Heart left ventricle (tissue), 16 donors: ENCODE measurements at places on chromosomes 1 and 21. TPM values are rescaled to one million over a fixed set of nuclear protein-coding genes. Genes with fewer than 3 reads are reported as not detected.

- DNase-seq = peak; percentile 19
These were observed 65.5 kb upstream of the CR1L start for GRCh38 chr1:207579436-207579799.

DNA sequence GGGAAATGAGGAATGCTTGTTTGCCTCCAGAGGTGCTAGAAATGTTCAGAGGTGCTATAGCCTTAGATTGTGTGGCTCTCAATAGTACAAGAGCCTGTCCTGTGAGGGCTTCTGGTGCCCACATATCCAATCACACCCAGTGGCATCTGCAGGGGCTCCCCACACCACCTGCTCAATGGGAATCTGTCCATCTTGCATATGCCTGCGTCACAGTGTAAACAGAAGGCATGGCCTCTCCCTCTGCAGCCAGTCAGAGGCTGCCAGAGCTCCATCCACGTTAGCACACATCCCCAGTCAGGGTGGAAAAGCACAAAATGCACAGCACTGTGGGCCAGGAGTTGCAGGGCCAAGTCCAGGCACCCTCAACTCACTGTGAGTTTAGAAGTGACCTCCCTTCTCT is 113.6 kb upstream of the GRIK3 start:
- DNase-seq = no peak

DNA sequence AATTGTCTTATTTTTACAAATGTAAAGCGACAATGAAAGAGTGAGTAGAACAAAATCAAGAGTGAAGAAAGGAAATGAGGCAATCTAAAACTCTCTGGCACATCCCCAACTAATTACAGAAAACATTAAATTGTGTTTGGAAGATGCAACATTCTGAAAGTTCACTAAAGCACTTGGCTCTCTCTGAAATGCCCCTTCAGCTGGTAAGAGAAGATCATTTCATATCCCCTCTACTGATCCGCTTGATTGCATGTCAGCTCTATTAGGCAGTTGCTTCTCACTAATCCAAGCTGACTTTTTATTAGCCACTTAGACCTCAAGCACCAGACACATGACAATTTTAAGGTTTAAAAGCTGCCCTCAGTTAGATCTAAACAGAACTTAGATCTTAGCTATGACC is 262.8 kb upstream of the PRMT6 start:
- no peak for DNase-seq

- no peak for DNase-seq
These were observed 23.8 kb downstream of the EPHA10 start for GRCh38 chr1:37741130-37741529.

DNA sequence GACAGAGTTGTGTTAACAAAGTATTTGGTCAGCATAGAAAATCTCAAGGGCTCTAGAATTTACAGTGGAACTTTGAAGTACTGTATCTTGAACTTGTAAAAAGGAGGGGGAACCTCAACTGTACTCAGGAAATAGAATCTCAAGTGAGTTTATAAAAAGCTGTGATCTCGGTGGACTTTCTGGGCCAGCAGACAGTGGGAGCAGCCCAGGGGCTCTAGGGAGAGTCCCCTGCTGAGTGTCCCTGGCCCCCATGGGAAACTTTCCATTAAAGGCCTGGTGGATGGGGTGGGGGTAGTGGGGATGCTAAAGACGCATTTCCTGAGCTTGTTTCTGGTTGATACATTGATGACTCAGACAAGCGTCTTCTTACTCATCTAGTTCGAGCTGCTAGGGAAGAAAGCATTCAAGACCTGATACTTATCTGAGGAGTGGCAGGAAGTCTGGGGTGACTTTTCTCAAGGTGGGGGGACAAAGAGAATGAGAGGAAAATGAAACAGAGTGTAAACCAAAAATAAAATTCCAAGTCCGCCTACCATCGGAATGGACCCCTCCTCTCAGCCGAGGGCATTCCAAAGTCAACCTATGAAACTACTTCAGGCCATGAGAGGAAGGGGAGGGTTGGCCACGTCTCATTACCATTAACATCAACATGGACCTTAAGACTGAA is 65.5 kb downstream of the NID1 start:
- peak; percentile 49 for DNase-seq

DNA sequence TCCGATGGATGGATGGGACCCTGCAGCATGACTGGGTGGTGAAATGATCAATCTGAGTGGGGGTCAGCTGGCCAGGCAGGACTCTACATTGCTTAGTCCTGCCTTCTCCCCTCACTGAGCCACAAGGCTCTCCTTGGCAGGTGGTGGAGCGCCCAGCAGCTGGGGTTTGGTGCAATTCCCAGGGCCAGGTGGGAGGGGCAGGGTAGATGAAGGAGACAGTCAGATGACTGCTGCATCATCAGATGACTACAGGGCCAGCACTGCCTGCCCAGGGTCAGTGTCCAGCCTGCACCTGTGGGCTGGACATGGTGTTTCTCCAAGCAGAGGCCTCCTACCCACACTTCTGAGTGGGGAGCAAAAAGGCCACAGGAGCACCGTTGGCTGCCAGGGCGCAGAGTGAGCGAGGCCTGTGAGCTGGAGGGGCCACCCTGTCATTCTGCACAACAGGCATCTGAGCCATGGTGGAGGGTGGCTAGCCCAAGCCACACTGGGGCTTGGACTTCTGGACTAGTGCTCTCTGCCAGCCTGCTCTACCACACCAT is 103.9 kb upstream of the EDN2 start:
- DNase-seq = no peak

- DNase-seq = no peak
These were observed 43.5 kb upstream of the MROH9 start for GRCh38 chr1:170891872-170892271.

DNA sequence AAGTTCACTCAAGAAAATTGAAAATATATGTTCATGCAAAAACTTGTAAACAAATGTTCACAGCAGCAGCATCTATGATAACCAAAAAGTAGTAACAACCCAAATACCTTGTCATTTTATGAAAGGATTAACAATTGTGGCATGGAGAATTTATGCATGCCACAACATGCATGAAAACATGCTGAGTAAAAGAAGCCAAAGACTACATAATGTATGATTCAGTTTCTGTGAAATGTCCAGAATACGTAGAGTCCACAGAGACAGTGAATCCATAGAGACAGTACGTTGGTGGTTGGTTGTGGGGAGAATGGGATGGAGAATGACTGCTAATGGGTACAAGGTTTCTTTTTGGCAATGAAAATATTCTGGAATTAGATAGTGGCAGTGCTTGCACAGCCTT is 148.7 kb downstream of the MAST2 start:
- no peak for DNase-seq

DNA sequence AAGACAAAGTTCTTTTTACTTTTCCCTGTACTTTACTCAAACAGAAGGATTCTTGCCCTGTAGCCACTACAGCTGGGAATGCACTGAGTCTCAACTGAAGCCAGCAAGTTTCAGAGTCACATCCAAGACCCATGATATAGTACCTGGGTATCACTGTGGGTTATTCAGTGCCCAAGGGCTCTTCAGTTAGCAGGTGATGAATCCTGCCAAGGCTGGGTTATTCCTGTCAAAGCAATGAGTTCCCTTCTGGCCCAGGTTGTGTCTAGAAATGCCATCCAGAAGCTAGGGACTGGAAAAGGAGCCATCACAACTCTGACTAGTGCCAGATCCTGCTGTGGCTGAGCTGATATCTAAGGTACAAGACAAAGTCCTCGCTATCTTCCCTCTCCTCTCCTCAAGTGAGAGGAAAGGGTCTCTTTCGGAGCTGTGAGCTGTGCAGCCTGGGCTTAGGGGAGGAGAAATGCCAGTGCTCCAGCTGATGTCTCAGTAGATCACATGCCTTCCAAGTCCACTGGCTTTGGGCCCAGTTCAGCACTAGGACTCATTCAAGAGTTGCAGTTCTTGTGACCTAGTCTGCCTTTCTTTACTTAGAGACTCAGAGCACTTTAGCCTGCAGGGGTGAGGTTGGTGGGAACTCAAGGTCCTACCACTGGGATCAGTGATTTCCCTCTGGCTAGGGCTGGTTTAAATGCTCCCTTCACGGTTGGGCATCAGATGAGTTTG is 369.4 kb downstream of the TBX15 start:
- no peak for DNase-seq

- no peak for DNase-seq
These were observed 193.8 kb downstream of the LMX1A start for GRCh38 chr1:165162671-165163241.

- DNase-seq = no peak
These were observed 174.1 kb upstream of the SGIP1 start for GRCh38 chr1:66359815-66360214.

DNA sequence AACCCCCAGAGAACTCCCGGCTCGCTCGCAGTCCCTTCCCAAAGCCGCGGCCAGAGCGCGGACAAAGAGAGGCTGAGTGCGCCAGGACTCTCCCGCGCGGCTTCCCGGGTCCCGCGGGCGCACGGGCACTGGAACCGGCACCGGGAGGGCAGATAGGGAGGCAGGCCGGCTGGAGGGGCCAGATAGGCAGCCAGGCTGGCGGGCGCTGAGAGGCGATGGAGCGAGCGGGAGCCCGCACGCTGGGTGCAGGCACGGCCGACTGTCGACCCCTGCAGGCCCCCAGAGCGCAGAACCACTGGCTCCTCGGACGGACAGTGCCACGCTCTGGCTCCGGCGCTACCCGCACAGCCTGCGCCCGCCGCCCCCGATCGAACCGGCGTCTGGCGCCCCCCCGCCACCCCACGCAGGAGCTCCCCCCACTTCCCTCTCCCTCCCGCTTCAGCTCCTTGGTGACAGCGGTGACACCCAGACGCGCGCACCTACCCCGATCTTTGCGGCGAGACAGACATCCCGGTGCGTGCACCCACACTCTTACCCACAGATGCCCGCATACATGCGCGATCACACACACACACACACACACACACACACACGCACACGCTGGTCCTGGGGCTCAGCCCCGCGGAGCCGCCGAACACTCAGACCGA is 534 bp downstream of the SLC6A9 start:
- no peak for DNase-seq

GRCh38 chr1:117128323-117129079 is 7.0 kb upstream of the TRIM45 start:
- no peak for DNase-seq

GRCh38 chr1:53478502-53478818 is 19.3 kb downstream of the DMRTB1 start:
- DNase-seq = no peak

DNA sequence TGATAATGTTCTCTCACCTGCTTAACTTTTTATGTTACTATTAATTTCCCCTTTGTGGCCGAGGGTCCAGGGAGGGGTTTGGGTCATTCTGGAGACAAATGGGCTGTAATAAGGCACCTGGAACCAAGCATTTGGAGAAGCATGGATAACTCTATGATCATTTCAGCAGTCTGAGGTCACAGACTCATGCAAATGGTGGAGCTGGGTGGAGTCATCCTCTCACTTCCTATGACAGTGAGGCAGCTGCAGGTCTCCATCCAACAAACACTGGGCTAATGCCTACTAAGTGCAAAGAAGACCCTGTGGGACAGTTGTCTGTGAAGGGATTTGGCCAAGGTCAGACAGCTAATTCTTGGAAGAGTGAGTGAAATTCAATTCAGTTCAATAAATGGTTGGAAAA is 28.8 kb upstream of the CAMTA1 start:
- no peak for DNase-seq

GRCh38 chr1:233668725-233669294 is 54.9 kb downstream of the KCNK1 start:
- no peak for DNase-seq

DNA sequence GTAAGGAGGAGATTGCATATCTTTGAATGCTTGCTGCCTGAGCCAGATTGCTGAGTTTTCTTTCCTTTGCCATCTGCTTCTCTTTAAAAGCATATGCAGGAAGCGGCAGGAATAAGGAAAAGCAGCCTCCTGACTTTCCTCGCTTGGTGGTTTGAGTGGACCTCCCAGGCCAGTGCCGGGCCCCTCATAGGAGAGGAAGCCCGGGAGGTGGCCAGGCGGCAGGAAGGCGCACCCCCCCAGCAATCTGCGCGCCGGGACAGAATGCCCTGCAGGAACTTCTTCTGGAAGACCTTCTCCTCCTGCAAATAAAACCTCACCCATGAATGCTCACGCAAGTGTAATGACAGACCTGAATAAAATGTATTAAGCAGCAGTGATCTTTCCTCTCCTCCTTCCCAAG is 1.5 kb downstream of the CORT start:
- no peak for DNase-seq

- no peak for DNase-seq
These were observed 105.4 kb upstream of the GORAB start for GRCh38 chr1:170426596-170426995.

DNA sequence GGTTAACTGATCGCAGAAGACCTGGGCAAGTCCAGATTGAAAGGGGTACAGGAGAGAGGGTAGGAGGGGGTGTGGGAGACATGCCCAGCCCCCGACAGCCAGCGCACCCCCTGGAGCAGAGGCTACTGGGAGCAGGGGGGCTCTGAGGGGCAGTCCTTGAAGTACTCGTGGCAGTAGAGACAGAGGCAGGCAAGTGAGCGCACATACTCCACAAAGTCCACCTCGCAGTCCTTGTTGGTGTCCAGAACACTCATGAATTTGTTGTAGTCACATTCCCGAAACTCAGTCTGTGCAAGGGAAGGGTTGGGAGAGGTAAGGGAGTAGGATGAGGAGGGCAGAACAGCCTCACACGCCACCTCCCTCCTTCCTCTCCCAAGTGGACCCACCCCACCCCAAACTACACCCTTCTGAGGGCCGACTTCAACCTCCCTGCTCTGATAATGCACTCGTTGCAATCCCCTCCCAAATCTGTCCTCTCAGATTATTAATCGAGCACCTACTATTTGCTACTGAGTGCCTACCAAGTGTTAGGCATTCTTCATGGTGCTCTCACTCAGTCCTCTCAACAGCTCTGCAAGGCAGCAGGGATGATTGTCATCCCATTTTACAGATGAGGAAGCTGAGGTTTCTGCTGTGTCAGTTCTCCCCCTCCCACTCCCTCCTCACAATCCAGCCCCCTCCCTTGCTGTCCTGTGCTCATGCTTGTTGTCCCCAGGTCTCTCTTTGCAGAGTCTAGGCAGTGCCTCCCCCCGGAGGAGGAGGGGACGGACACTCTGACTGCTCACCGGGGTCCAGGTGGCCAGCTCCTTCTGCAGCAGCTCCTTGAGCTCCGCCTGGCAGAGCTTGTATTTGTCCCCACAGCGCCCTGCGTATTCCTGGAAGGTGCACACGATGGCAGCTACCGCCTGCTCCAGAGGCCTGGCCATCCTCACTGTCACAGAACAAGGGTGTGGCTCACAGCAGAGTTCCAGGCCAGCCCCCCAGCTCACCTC is 1.2 kb downstream of the S100A3 start:
- DNase-seq = no peak

- DNase-seq = no peak
These were observed 228.6 kb downstream of the GRIK1 start for GRCh38 chr21:29711236-29711635.

Gene TRMT13
- 3.6 TPM for total RNA-seq

Gene MAP3K7CL
- 2.1 TPM for total RNA-seq

Gene BOLA1
- 12.5 TPM for total RNA-seq

Gene S100A9
- total RNA-seq = 177 TPM

Gene ERVH48-1
- total RNA-seq = not detected

Gene IL6R
- 26.6 TPM for total RNA-seq

Gene CFHR1
- not detected for total RNA-seq

Gene AGO4
- 19.8 TPM for total RNA-seq

Gene RNF186
- total RNA-seq = not detected

Gene FAM229A
- total RNA-seq = 2.1 TPM

Gene ATP1A2
- total RNA-seq = 196 TPM

Gene KRTAP24-1
- not detected for total RNA-seq
